CD4-positive, CD25-positive, alpha-beta regulatory T cell (primary cell): ENCODE measurements at places on chromosomes 4 and X. TPM values are rescaled to one million over a fixed set of nuclear protein-coding genes. Genes with fewer than 3 reads are reported as not detected.

GRCh38 chr4:86496094-86497080, 97.7 kb upstream of the PTPN13 start:
- DNase-seq, result peak; percentile 16

DNA sequence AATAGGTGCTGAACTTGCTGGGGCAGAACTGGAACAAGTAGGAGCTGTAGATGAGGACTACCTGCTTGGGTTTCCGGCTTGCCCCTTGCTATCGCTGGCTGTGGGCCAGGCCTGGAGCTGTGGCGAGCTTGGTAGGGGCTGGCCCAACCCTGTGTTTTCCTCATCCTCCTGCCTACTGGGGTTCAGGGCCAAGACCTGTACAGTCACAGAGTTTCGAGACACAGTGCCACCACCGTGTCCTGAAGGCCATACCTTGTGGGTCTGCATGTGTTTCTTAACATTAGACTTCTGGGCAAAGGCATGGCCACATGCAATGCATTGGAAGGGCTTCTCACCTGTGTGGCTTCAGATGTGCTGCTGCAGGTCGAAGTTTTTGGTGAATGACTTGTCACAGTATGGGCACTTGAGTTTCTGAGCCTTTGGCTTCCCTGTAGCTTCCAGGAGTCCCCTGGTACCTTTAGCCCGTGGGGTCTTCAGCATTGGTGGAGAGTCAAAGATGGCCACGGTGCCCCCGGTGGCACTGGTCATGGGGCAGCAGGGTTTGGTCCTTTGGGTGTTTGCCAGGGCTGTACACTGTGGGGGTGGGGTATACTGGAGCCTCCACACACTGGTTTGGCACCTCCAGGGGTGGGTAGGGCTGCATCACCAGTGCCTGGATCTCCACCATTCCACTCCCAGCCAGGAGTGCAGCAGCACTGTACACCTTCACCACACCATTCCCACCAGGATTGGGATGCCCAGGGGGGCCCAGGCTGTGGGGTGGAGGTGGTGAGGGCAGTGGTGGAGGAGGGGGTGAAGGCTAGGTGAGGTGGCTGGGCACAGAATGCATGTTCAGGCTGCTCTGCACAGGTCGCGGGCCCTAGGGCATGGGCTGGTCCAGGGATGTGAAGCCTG, 52.1 kb downstream of the CFAP299 start:
- no peak for DNase-seq

Gene SLC34A2
- total RNA-seq, result not detected

DNA sequence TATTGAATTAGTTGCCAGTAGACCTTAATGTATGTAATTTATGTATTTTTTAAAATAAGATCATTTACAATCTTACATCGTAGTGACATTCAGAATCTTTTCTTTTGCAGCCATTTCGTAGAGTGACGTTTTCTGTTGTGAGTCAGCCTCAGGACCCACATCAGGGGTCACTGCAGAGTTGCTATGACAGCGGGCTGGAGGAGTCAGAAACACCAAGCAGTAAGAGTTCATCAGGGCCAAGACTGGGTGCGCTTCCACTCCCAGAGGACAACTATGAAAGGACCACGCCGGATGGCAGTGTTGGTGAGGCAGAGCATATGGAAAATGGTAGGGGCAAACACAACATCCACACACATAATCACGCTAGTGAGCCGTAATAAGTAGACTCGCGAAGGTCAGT, 199.9 kb downstream of the PCDH7 start:
- no peak for DNase-seq

DNA sequence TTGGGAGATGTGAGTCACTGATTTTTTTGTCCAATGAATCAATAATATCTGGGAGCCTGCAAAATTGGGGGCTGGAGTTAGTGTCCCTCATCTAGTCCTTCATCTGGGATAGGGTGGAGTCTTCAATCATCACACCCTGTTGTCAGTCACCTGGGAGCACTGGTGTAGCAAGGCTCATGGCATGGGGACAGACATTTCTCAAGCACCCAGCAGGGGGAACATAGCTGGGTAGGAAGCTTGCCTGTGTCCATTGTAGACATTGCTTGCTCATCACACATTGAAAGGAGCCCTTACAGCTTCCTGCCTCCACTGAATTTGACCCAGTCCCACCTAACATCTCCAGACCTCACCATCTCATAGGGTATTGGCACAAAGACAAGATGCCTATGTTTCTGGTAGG, 61.2 kb downstream of the SEL1L3 start:
- DNase-seq, result peak; percentile 10

Gene SSX4
- not detected for total RNA-seq

DNA sequence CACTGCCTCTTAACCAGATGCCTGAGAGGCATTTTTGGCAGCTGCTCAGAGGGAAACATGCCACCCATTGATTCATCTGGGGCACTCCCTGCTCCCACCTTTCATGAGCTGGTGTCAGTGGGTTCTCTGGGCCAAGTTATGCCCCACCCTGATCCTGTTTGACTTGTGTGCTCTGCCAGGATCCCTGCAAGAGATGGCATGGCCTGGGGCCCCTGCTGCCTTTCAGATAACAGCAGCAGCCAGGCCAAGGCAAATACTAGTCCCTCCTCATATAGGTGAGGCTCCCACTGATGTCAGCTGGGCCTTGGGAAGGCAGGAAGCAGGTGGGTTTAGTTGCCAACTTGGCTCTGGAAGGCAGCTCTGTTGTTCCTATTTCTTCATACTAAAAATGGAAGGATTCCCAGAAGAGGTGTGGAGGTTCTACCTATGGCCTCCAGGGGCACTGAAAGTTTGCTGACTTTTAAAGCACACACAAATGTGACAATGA, 192.9 kb upstream of the RBPJ start:
- DNase-seq, result no peak

GRCh38 chr4:13162886-13163285, 321.3 kb downstream of the RAB28 start:
- no peak for DNase-seq

Gene CCKAR
- total RNA-seq, result not detected
